Upper lobe of left lung (tissue), 6 donors: ENCODE measurements at places on chromosomes 2 and 18. TPM values are rescaled to one million over a fixed set of nuclear protein-coding genes. Genes with fewer than 3 reads are reported as not detected.

IGFBP5 gene
- 85.0 TPM for total RNA-seq

IL1RN gene
- 2.0 TPM for total RNA-seq

PXDN gene
- 20.8 TPM for total RNA-seq

RPE gene
- 16.8 TPM for total RNA-seq

CRACDL gene
- total RNA-seq, result 16.9 TPM

TOGARAM2 gene
- 5.8 TPM for total RNA-seq

ANKRD29 gene
- total RNA-seq, result 77.7 TPM

ANKRD30BL gene
- total RNA-seq, result not detected

GULP1 gene
- 12.5 TPM for total RNA-seq

DNAJC5G gene
- total RNA-seq, result not detected

FBXO48 gene
- total RNA-seq, result 1.2 TPM

CD207 gene
- total RNA-seq, result not detected

TUBB8B gene
- 1.4 TPM for total RNA-seq

NAT8 gene
- total RNA-seq, result not detected

CRYGC gene
- total RNA-seq, result not detected

NPPC gene
- not detected for total RNA-seq

PLCD4 gene
- total RNA-seq, result 0.98 TPM

VIT gene
- total RNA-seq, result 0.76 TPM

TMEM198 gene
- 7.7 TPM for total RNA-seq

COL4A4 gene
- 25.9 TPM for total RNA-seq

REG1B gene
- not detected for total RNA-seq

CYP26B1 gene
- total RNA-seq, result 0.89 TPM

MAIP1 gene
- total RNA-seq, result 2.1 TPM

HOXD1 gene
- total RNA-seq, result 7.2 TPM

SLC4A3 gene
- total RNA-seq, result 0.30 TPM

RNF125 gene
- 3.3 TPM for total RNA-seq

SLC5A7 gene
- total RNA-seq, result 0.98 TPM

ERBB4 gene
- total RNA-seq, result 16.9 TPM

RAPH1 gene
- 59.6 TPM for total RNA-seq

FSHR gene
- not detected for total RNA-seq

SATB2 gene
- 9.4 TPM for total RNA-seq

C2orf92 gene
- total RNA-seq, result 14.4 TPM

LCT gene
- 0.03 TPM for total RNA-seq

RPRM gene
- total RNA-seq, result not detected

GCG gene
- total RNA-seq, result not detected

PLA2R1 gene
- total RNA-seq, result 4.4 TPM

NYAP2 gene
- total RNA-seq, result 0.88 TPM

DOCK10 gene
- 127 TPM for total RNA-seq

TSPYL6 gene
- total RNA-seq, result not detected

SIX3 gene
- not detected for total RNA-seq

ANKRD30B gene
- total RNA-seq, result not detected

HOXD4 gene
- total RNA-seq, result 0.81 TPM

B4GALT6 gene
- 3.4 TPM for total RNA-seq

TMEM247 gene
- not detected for total RNA-seq

ACMSD gene
- total RNA-seq, result not detected
